ENCODE measurements at places on chromosomes 6 and 20.
A peak's percentile ranks its signal among the peaks of the same experiment; 100 is the strongest.

DNA sequence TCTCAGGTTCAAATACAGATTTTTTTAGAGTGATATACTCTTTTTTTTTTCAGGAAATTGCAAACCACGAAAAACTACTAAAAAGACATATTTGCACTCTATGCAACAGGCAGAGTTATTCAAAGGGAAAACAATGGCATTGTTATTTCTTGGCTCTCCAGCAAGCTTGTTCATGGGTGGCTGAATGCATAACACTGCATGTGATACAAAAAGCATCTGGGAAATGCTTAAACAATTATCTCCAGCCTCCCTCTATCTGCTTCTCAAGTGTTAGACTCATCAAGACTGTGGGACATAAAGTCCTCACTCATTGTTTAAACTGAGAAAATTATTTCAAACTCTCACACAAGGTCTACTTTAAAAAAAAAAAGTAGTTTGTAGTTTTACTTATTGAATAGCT is 7.3 kb upstream of the COL12A1 start:
- no peak for DNase-seq

DNA sequence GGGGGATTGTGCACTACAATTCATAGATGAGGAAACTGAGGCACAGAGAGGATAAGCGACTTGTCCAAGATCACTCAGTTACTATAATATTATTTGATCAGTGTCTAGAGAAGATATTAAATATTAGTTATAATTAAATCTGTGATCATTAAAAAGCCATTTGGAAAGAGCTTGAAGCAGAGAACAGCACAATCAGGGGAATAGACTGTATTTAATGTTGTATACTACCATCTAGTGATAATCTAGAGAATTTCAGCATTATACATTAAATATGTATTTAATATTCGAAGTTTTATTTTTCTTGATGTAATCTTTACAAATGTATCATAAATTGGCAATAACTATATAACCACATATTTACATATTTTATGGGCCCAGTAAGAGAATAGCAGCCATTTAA is 20.1 kb upstream of the MTCL3 start:
- no peak for DNase-seq

DNA sequence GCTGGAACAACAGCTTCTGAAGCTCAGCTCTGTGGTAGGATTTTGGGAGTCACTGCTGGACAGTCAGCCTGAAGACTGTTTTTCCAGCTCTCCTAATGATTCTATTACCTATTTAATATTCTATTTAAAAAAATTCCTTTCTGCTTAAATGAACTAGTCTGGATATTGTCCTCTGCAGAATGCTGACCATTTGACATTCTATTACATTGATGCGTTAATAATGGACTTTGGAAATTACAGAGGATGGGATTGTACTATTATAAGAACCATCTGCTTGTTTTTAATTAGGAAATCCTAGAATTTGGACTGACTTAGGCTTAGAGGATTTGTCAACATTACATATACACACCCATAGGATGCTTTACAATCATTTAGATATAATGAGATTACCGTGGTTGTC is 19.7 kb downstream of the LRP11 start:
- no peak for DNase-seq

DNA sequence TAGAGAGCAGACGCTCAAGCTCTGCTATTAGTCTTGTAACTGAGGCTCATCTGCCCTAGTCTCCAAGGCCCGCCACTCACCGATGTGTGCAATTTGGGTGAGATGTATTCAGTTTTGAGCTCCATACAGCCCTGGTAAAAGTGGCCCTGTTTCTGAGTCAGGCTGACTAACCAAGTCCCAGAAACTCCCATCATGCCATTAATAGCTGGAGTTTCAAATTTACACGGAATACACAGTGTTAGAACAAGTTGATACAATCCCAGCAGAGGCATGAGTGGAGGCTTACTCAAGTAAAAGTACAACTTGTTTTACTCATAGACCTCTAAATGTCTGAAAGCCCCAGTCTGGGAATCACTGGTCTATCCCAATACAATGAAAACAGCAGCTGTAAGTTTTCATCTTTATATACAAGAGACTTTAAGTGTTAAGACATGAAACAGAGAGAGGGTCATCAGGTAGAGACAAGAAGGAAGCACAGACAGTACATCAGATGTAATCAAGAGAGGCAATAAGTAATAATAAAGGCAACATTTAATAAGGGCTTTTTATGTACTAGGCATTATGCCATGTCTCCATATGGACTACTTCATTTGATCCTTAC is 42.4 kb downstream of the RTN4IP1 start:
- DNase-seq, result no peak

DNA sequence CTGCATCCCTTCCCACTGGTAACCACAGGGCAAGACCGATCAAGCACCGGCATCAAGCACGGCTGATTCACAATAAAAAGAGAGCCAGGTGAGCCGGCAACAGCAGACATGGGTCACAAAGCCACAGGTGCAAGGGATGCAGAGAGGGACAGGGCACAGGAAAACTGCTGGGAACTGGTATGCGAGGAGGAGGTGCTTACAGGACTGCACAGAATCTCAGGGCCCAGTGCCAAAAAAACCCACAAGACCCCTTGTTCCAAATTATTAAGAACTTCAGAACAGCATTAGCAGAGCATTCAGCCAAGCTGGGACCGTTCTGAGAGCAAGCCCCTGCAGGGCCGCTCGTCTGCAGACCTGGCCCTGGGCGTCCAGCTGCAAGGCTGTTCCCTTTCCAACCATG is 35.4 kb downstream of the BFSP1 start:
- DNase-seq, result no peak

GRCh38 chr6:6760002-6760401 is 171.5 kb downstream of the LY86 start:
- DNase-seq, result no peak

DNA sequence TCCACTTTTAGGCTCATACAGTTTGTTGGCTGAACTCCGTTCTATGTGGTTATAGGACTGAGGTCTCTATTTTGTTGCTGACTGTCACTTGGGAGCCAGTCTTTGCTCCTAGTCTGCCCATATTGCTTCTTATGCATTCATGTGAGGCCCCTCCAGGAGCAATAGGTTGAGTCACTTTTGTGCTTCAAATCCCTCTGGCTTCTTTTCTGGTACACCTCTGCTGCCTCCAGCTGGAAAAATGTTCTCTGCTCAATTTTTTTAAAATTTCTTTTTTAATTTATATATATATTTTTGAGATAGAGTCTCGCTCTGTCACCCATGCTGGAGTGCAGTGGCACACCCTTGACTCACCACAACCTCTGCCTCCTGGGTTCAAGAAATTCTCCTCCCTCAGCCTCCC is 42.7 kb upstream of the NOX3 start:
- no peak for DNase-seq

GRCh38 chr6:166465671-166466087 is 82.9 kb upstream of the MPC1 start:
- DNase-seq, result no peak

DNA sequence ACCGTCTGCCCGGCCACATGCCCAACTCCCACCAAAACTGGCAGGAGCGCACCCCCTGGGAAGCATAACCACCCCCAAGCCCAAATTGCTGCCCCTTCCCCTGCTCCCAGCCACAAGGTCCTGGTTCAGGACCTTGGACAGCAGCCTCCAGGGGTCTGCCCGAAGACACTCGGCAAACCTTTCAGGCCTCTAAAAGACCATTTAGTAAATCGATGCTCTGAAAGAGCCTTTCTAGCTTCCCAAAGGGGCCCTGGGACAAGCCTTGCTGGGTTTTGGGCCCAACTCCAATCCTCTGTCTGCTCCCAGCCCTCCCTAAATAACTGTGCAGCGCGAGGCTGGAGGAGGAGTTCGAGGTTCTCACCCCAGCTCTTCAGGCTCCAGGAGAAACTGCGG is 30.5 kb downstream of the GRM4 start:
- DNase-seq, result no peak

DNA sequence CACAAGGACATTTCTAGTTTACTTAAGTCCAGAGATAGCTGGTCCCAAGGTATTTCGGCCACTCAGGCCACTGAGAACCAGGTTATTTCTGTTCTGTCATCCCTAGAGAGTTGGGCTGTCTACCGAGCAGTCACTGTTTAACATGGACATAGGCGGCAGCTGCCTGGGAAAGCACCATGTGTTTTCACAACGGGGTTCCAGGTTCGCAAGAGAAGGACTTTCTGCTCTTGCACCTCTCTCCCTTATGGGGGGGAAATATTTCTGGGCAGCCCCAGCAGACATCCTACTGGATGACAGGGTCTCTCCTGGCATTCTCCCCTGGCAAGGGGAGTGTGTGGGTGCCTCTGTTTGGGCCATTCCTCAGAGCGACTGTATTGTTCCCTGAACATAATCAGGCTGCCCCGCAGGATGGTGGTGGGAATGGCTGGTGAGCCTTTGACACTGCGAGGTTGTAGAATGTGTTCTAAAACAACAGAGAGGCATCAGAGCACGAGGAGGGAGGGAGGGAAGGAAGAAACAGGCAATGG is 64.4 kb upstream of the DUSP22 start:
- DNase-seq, result no peak

GRCh38 chr6:158660333-158660754 is 10.5 kb downstream of the SYTL3 start:
- no peak for DNase-seq

DNA sequence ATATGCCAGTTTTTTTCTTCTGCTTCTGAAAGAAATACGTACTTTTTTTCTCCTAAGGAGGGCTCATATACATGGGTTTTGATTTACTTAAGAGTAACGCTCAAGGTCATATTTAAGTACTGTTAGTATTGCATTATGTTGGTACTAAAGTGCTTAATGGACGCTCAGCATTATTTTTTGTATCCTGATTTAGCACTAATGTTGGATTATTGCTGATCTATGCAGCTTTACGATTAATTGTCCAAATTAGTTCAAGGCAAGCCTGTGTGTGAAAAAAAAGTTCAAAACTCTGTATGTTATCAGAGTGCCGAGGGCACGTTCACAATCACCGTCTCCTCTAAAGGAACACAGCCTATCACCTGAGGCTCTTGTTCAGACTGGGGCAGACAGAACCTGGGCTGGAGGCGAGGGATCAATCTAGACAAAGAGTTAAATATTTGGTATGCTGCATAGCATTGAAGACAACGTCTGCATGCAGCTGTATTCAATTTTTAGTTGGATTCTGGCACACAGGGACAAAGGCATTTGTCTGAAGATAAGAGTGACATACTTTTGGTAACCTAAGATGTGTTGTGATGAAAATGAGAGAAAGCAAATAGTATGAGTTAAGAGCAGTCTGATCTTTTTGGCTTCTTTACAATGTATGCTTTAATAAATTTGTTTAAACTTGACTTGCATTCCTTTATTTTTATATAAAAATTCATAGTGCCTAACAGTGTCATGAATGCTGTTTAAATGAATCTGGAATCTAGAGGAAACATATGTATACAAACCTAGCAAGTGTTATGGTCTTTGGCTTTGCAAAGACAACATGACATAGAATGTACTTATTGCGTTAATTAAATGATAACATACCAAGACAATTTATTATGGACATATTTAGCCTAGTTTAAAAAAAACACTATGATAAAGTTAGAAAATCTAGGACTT is 341.2 kb downstream of the SAMD5 start:
- no peak for DNase-seq

DNA sequence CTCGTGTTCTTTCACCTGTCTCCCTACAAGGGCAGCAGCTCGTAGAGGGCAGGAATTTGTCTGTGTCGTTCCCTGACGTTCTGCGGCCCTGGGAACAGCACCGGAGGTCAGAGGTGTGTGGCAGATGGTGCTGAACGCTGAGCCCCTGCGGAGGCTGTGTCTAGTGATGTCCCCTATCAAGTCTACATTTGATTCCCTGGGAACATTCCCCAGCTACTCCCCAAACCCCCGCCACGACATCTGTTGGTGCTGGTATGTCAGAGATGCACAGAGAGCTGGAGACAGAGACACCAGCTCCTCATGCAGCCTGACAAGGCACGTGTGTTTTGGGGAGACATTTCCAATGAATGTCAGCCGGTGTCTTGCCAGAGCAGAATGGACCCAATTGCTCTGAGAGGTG is 7.7 kb downstream of the PMEPA1 start:
- DNase-seq, result no peak

- DNase-seq, result no peak
Observed at GRCh38 chr6:36590237-36590636, 3.9 kb upstream of the SRSF3 start.

- DNase-seq, result no peak
Observed at GRCh38 chr6:36703982-36704381, 6.4 kb downstream of the RAB44 start.

GRCh38 chr6:11493974-11494373 is 43.6 kb upstream of the TMEM170B start:
- no peak for DNase-seq

DNA sequence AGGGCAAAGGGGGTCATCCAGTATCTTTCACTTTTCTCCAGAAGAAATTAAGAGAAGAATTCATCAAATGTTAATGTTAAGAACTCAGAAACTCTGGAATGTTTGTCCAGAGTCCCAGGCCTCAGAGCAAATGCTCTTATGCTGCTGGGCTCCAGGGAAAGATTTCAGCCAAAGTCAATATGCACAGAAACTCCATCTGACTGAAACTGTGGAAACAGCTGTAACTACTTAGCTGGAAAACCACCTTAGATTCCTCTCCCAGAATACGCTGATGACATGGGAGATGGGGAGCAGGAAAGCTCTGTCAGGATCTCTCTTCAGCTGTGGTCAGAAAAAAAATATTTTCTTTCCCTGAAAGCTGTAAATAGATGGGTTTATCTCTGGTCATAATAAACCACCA is 559.6 kb downstream of the RFPL4B start:
- no peak for DNase-seq

- DNase-seq, result no peak
Observed at GRCh38 chr6:110020888-110021287, 42.8 kb downstream of the GPR6 start.

DNA sequence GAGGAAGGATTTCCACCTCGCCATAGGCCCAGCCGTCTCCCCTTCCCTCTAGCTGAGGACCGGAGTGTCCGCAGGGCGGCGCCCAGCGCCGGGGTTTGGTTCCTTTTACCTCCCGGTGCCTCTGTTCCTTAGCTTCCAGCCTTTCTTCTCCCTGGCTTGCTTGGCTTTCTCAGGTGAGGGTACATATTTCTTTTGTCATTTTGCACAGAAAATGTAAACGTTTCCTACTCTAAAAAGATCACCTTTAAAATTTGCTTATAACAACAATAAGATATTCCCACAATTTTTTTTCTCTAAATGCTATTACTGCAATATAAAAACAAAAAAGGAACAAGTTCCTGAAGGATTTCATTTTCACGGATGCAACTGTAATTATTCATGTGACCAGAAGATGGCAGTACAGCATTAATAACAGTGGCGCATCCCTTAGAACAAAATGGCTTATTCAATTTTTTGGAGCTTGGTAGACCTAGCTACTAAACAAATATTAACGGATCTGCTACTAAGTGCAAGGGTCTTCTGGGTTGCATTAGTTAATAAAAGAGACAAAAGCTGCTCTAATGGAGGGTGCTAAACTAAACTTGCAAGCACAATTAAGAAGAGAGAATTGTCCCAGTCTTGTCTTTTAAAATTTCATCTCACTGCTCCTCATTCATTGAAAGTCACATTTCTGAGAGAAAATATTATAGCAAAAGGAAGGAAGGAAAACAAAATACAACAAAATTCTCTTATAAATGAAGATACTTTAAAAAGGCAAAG is 172.9 kb downstream of the ADGRG6 start:
- peak; percentile 36 for DNase-seq

DNA sequence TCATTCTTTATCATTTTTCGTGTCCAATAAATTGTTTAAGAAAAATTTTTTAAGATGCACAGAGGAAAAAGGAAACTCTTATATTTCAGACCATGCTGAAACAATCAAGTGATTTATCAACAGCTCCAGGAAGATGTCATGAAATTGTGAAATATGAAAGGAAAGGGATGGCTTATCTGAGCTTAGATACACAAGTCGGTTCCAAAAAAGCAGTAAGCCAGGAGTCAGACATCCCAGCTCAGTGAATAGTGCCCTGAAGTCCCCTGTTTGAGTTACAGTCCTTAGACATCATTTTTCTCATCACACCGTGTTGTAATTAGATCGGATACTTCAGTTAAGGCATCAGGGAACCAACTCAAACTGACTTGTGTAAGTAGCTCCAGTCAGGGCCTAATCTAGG is 91.0 kb upstream of the SSTR4 start:
- no peak for DNase-seq
